ENCODE measurements at places on chromosomes 12 and 14.

GRCh38 chr12:61531195-61531594 lies 729.0 kb upstream of the USP15 start:
- DNase-seq: no peak

DNA sequence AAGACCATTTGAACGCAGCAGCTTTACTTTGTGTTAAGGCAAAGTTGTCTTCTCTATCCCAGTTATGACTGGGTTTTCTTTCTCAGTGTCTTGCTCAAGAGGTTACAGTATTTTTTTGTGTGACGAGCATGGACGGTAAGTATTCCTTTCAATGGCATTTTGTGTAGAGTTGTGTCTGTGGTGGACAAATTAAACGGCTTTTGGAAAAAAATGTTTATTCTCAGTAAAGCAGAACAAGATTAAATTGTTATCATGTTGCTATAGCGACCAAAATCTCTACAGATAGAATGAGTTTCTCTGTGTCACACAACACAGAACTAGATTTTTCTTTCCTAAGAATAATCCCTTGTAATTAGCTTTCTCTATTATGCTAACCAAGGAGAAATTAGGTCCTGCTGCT lies 417.1 kb downstream of the AEBP2 start:
- DNase-seq: no peak

GRCh38 chr14:33986804-33987203 lies 35.9 kb upstream of the EGLN3 start:
- no peak for DNase-seq

GRCh38 chr14:29518335-29518734 lies 409.3 kb downstream of the PRKD1 start:
- no peak for DNase-seq

- no peak for DNase-seq
Observed at GRCh38 chr12:14654842-14655241, 41.6 kb downstream of the GUCY2C start.

GRCh38 chr14:58078471-58078870 lies 73.5 kb downstream of the ARMH4 start:
- no peak for DNase-seq

DNA sequence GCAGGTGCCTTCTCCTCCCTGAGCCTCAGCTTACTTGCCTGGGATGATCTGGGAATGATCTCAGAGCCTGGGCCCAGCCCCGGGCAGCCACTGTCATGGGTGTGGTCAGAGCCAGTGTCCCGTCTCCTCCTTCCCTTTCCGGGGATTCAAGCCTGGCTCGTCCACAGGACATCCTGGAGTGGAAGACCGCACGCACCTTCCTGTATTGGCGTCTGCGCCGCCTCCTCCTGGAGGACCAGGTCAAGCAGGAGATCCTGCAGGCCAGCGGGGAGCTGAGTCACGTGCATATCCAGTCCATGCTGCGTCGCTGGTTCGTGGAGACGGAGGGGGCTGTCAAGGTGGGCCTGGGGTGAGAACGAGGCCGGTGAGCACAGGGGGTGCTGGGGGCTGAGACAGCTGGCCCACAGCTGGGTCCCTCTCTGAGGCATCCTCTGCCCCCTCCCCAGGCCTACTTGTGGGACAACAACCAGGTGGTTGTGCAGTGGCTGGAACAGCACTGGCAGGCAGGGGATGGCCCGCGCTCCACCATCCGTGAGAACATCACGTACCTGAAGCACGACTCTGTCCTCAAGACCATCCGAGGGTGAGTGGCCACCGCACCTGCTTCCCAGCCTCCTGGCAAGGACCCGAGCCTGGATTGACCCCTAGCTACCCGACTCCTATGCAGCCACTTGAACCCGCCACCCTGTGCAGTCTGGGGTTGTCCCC lies 44.0 kb downstream of the FOXN4 start:
- DNase-seq: no peak

- DNase-seq: peak; percentile 80
Observed at GRCh38 chr14:36941783-36942521, 230.5 kb downstream of the SLC25A21 start.

DNA sequence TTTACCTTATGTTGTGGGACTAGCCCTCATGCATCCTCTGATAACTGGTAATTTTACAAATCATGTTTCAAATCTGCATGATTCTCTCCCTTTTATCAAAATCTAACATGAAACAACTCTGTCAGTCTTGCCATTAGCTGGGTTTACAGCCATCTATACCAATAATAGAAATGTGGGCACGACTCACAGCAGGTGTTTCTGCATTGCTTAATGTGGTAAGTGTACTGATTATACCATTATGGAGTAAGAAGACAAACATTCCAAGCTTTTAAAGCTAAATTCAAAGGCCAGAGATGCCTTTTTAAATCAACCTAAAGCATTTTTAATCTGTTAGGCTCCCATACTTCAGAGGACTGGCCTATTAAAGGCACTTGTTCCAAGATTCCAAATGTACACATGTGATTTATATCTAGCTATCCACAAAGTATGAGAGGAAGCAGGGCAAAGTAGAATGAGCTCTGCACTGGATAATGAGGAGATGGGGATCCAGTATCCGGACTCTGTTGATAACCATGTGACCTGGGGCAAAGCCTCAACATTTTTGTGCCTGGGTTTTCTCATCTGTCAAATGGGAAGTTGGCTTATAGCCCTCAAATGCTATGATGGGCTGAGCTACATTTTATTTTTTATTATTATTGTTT lies 52.3 kb upstream of the FUT8 start:
- DNase-seq: no peak

DNA sequence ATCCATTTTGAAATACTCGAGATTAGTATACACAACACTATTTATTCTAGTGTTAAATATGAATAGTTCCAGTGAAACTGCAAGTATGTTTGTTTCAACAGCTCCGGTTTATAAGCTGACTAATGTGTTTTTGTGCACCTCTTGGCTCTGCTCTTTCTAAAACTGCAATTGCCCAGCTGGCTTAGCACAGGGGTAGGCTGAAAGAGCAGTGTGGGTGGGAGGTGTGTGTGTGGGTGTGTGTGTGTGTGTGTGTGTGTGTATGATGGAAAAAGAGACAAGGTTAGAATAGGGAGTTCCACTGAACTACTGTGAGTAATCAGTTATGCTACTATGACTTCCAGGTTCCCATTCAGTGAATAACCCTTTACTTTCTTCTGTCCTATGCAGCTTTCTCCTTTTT lies 37.8 kb upstream of the DDHD1 start:
- no peak for DNase-seq

- DNase-seq: no peak
Observed at GRCh38 chr14:30790827-30791226, 83.5 kb upstream of the COCH start.

GRCh38 chr12:128916425-128916824 lies 63.1 kb downstream of the GLT1D1 start:
- no peak for DNase-seq

DNA sequence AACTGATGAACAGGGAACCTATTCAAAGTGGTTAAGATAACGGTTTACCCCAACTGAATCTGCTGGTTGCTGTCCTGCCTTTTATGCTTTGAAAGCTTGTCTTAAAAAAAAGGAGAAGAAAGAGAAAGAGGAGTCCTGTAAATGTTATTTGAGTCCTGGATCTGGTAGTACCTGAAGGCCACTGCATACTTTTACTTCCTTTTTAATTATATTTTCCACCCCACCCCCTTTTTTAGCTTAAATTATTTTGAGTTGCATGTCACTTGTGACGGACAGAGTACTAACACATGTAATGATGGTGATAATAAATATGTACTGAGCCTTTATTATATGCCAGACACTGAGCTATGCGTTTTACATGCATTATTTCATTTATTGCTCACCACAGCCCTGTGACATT lies 2.5 kb upstream of the AMIGO2 start:
- DNase-seq: no peak

GRCh38 chr12:28966046-28966780 lies 182.9 kb upstream of the FAR2 start:
- DNase-seq: no peak

- no peak for DNase-seq
Observed at GRCh38 chr12:2992724-2993123, 33.5 kb downstream of the TEAD4 start.

GRCh38 chr12:45619736-45620135 lies 109.8 kb upstream of the ARID2 start:
- no peak for DNase-seq

GRCh38 chr12:12441843-12442461 lies 85.1 kb downstream of the BORCS5 start:
- DNase-seq: no peak

DNA sequence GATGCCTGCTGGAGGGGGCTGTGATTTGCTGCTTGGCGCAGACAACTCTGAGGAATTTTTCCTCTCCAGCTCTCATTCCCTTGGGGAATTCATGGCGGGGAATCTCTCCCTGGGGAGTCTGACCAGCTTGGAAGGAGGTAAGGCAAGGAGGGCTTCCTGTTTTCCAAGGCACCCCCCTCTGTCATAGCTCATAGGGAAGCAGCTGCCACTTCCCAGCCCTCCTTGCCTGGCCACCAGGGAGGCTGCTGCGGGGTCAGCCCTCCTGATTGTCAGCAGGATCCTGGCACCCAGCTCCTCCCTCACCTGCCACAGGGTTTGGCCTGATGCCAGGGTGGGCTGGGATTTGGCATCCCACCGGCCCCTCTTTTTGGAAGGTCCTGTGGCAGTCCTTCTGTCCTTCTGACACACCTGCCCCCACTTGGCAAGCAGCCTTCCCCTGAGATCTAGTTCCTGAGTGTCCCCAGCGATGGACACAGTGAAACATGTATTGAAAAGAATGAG lies 74.9 kb downstream of the TSPAN9 start:
- DNase-seq: no peak

GRCh38 chr12:76531056-76531455 lies 28.5 kb downstream of the OSBPL8 start:
- no peak for DNase-seq

- DNase-seq: no peak
Observed at GRCh38 chr12:18141048-18141982, 51.3 kb upstream of the RERGL start.

- no peak for DNase-seq
Observed at GRCh38 chr12:120905856-120906384, 1.8 kb upstream of the SPPL3 start.

- DNase-seq: no peak
Observed at GRCh38 chr12:56840922-56841321, 77.8 kb downstream of the HSD17B6 start.

DNA sequence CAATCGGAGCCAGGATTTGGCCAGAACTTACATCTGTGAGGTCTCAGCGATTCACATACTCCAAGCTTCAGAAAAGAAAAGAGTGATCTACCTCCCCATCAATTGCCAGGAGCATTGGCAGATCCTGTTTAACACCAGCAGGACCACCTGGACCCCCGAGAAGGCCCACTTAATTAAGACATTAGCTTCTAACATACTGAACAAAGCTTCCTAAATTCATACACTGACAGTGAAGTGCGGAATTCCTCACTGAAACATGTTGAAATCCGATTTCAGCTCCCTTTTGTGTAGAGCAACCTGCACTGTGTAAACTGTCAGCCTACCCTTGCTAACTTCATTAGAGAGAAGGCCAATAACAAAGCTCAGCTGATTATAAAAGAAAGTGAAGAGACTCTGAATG lies 274.0 kb downstream of the NOVA1 start:
- DNase-seq: no peak

GRCh38 chr14:71579331-71579730 lies 352.9 kb upstream of the RGS6 start:
- no peak for DNase-seq
